ENCODE measurements at places on chromosomes 11 and 22. TPM values are rescaled to one million over a fixed set of nuclear protein-coding genes. Genes with fewer than 3 reads are reported as not detected.

DNA sequence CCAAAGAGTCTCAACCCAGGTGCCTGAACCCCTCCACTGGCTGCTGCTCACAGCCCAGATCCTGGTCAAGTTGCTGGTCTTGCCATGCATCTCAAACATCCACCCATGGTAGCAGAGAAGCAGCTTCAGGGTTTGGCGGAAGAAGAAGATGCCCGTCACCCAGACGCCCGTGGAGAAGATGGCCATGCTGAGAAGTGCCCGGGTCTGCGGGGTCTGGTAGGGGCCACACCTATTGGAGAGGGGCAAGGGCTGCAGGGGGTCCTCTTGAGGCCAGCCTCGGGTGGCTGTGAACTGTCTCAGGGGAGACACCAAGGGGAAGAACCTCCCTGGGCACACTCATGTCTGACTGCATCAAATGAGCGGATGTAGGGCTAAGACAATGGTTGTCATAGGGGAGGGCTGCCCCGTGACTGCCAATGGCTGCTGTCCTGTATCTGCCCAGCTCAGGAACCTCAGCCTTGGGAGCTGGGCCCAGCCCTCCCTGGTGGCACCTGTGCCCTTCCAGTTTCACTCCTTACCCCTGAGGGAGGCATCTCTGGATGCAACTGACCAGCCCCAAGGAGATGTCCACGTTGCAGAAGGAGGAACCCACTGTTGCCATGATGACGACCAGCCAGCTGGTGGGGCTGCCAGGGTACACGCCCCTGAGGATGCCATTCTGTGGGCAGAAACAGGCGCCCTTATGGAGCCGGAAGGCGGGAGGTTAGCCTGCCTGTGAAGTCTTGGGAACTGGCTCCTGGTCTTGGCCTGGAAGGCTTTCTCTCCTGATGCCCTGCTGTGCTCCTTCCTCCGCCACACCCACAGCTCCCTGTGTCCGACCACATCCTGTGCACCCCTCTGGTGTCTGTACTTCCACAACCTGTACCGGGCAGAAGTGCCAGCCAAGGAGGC lies 1.2 kb downstream of the CPT1B start:
- no peak for DNase-seq

FAR1 gene
- total RNA-seq, result 37.0 TPM

PDE2A gene
- 30.0 TPM for total RNA-seq

DNA sequence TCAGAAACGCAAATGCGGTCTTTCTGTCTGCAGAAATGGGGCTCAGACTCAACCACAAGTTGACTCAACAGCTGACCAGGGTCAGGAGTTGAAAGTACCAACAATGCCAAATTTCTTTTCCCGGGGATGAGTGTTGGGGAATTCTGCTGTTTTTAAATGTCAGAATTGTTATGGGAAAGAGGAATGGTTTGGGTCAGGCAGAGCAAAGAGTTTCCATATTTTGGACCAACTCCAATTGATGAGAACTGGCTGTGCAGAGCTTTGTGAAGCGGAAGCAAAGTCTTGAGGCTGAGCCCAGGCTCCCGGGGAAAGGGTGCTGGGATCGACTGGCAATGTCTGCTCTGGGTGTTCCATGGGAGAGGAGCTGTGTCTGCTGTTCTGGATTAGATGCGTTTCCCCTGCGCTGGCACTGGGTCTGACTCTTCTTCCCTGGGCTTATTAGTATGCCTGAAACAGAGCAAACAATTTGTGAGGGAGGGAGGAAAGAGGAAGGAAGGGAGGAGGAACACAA lies 36.2 kb downstream of the TXN2 start:
- peak; percentile 72 for DNase-seq

CHCHD10 gene
- total RNA-seq, result 1,571 TPM

NPTXR gene
- 23.4 TPM for total RNA-seq

DNA sequence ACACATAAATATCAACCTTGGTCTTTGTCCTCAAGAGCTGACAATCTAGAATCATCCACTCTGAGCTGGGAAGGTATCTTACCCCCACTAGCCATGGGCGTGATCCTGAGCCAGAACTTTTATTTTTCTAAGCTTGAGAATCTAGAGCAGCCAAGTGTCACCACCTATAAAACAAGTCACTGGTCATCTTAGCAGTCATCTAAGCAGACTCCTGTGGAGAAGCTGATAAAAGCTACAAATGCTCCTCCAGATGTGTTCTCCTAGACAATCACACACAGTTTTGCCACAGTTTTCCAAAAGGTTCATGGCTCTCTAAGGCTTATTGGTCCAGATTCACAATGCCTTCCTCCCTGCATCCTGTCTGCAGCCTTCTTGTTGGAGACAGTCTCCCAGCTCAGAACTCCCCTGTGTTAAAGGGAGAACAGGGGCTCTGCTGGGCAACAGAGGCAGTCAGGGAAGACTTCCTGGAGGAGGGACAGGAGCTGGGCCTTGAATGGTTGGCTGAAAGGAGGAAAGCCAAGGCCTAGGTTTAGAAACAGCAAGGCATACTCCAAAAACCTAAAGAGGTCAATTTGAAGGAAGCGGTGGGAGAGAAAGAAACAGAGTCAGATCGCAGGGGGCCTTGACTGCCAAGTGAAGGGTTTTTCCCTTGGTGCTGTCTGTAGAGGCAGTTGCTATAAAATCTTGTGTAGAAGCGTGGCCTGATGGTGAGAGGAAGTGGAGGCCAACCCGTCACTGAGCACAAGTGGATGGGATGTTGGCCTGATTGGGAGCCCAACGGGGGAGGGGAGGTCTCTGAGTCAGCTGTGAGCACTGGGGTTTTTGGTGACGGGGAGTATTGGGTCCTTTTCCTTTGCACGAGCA lies 42.0 kb downstream of the ALX4 start:
- DNase-seq, result no peak

GRCh38 chr11:130100381-130101095 lies 30.8 kb downstream of the APLP2 start:
- DNase-seq, result no peak

Measured in left ventricle myocardium superior (tissue), 1 donor.